ENCODE measurements at places on chromosomes 7 and 10.
A peak's percentile ranks its signal among the peaks of the same experiment; 100 is the strongest.

GRCh38 chr10:118034791-118035261, 11.9 kb downstream of the RAB11FIP2 start:
- H3K4me3 ChIP-seq = no peak overlapping the region
- H3K27ac ChIP-seq = no peak overlapping the region
- H3K36me3 ChIP-seq = peaks cover 2% of the 10 kb centered on the region
- DNase-seq = no peak
- H3K27me3 ChIP-seq = no peaks in the 10 kb centered on the region
- peaks cover 36% of the 10 kb centered on the region for H3K4me1 ChIP-seq

DNA sequence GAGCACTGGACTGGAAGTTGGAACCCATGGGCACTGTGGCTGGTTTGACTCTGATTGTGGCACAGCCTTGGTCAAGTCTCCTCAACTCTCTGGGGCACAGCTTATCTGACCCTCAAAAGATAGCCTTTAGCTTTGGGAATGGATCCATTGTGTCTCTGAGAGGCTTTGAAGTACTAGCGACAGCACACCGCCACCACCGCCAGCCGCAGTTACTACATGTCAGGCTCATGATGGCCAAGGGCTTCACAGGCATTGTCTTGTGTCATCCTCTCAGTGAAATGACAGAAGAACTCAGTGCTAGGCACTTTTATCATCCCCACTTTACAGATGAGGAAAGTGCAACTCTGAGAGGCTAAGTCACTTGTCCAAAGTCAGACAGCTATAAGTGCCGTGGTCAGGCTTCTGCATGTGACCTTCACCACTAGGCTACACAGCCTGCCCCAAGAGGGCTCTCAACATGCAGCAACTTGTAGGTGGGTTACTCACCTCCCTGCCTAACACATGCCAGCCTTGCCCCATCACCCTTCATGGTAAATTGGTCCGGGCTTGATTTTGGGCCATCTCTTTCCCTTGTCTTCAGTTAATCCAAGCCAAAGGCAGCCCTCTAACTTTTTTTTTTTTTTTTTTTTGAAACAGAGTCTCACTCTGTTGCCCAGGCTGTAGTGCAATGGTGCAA, 44.1 kb downstream of the C10orf105 start:
- no peaks in the 10 kb centered on the region for H3K27me3 ChIP-seq
- DNase-seq = no peak
- H3K4me1 ChIP-seq = no peaks in the 10 kb centered on the region
- H3K36me3 ChIP-seq = no peaks in the 10 kb centered on the region
- H3K4me3 ChIP-seq = no peak overlapping the region

GRCh38 chr10:109668154-109668665, 255.1 kb downstream of the XPNPEP1 start:
- H3K4me1 ChIP-seq = no peaks in the 10 kb centered on the region
- H3K36me3 ChIP-seq = no peaks in the 10 kb centered on the region
- H3K27me3 ChIP-seq = no peaks in the 10 kb centered on the region
- H3K4me3 ChIP-seq = no peak overlapping the region
- DNase-seq = no peak

DNA sequence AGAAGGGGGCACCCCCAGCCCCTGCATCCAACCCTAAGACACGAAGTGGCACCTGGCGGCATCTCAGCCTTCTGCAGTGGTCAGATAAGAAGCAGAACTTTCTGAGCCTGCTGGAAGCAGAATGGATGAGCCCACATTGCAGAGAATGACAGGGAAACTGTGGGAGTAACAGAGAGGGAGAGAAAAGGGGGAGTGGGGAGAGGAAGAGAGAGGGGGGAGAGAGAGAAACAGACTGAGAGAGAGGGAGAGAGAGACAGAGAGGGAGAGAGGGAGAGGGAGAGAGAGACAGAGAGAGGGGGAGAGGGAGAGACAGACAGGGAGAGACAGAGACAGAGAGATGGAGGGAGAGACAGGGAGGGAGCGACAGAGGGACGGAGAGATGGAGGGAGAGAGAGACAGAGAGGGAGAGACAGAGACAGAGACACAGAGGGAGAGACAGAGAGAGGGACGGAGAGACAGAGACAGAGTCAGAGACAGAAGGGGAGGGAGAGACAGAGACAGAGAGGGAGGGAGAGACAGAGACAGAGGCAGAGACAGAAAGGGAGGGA, 35.9 kb downstream of the MICALL2 start:
- DNase-seq = no peak
- peaks cover 4% of the 10 kb centered on the region for H3K4me1 ChIP-seq
- H3K36me3 ChIP-seq = no peaks in the 10 kb centered on the region
- no peak overlapping the region for H3K4me3 ChIP-seq
- H3K27me3 ChIP-seq = peaks cover 21% of the 10 kb centered on the region
- no peak overlapping the region for H3K27ac ChIP-seq

DNA sequence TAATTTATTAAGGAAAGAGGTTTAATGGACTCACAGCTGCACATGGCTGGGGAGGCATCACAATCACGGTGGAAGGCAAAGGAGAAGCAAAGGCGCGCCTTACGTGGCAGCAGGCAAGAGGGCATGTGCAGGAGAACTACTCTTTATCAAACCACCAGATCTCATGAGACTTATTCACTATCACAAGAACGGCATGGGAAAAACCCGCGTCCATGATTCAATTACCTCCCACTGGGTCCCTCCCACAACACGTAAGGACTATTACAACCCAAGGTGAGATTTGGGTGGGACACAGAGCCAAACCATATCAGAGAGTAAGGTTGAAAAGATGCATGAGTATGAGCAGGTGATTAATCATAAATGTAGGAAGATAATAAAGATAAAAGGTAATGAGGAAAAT, 3.2 kb upstream of the JCAD start:
- no peaks in the 10 kb centered on the region for H3K36me3 ChIP-seq
- H3K4me3 ChIP-seq = no peak overlapping the region
- H3K27me3 ChIP-seq = peaks cover 57% of the 10 kb centered on the region
- DNase-seq = no peak
- peaks cover 5% of the 10 kb centered on the region for H3K4me1 ChIP-seq

GRCh38 chr7:157477550-157478212, 140.9 kb downstream of the DNAJB6 start:
- H3K4me1 ChIP-seq = peaks cover 22% of the 10 kb centered on the region
- H3K27me3 ChIP-seq = no peaks in the 10 kb centered on the region
- H3K27ac ChIP-seq = peak overlapping the region; percentile 30
- peaks cover 24% of the 10 kb centered on the region for H3K36me3 ChIP-seq
- H3K4me3 ChIP-seq = peak overlapping the region; percentile 69

GRCh38 chr7:118005026-118005425, 131.8 kb upstream of the CTTNBP2 start:
- H3K27ac ChIP-seq = no peak overlapping the region
- no peaks in the 10 kb centered on the region for H3K36me3 ChIP-seq
- DNase-seq = no peak
- no peak overlapping the region for H3K4me3 ChIP-seq

- no peak for DNase-seq
- H3K4me1 ChIP-seq = no peaks in the 10 kb centered on the region
- H3K27me3 ChIP-seq = no peaks in the 10 kb centered on the region
Observed at GRCh38 chr7:88437132-88437531, 130.4 kb upstream of the STEAP4 start.

- H3K27me3 ChIP-seq = no peaks in the 10 kb centered on the region
- H3K27ac ChIP-seq = no peak overlapping the region
- no peak overlapping the region for H3K4me3 ChIP-seq
- no peak for DNase-seq
- H3K36me3 ChIP-seq = peaks cover 2% of the 10 kb centered on the region
Observed at GRCh38 chr7:157537056-157537455, 200.3 kb downstream of the DNAJB6 start.

- H3K27me3 ChIP-seq = no peaks in the 10 kb centered on the region
- peaks cover 85% of the 10 kb centered on the region for H3K4me1 ChIP-seq
- peak overlapping the region; percentile 82 for H3K4me3 ChIP-seq
- peaks cover 4% of the 10 kb centered on the region for H3K36me3 ChIP-seq
- DNase-seq = peak; percentile 42
- peak overlapping the region; percentile 92 for H3K27ac ChIP-seq
Observed at GRCh38 chr10:71771821-71772617, 1.3 kb downstream of the VSIR start.
